ENCODE measurements at places on chromosomes 2 and 18.

GRCh38 chr2:148483665-148484064 is 160.9 kb upstream of the EPC2 start:
- no peak for DNase-seq

GRCh38 chr18:77016936-77017335 is 115.6 kb downstream of the MBP start:
- no peak for DNase-seq

DNA sequence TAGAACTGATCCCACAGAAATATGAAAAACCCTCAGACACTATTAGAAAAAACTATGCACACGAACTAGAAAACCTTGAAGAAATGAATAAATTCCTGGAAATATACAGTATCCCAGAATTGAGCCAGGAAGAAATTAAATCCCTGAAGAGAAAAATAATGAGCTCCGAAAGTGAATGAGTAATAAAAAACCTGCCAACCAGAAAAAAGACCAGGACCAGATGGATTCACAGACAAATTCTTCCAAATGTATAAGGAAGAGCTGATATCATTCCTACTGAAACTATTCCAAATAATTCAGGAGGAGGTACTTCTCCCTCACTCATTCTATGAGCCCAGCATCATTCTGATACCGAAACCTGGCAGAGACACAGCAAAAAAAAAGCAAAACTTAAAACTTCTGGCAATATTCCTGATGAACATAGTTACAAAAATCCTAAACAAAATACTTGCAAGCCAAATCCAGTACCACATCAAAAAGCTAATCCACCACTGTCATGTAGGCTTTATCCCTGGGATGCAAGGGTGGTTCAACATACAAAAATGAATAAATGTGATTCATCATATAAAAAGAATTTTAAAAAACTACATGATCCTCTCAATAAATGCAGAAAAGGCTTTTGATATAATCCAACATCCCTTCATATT is 1397.6 kb upstream of the DDX18 start:
- no peak for DNase-seq

- no peak for DNase-seq
These were observed 40.1 kb downstream of the NDUFAF7 start for GRCh38 chr2:37271376-37272067.

DNA sequence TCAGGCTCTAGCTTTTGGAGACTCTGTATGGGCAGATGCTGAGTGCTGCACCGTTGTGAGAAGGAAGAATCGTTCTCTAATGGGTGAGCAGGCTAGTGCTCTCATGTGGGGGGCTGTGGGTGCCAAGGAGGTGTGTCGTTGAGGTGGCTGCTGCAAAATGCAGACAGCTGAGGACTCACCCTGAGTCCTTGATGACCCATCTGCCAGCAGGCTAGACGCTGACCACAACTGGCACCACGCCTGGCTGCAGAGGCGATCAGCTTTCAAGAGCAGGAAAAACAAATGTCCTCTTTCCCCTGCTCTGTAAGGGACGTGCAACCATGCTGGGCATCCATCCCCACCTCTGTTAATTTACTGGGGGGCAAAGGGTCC is 48.2 kb downstream of the HAUS1 start:
- DNase-seq = no peak

DNA sequence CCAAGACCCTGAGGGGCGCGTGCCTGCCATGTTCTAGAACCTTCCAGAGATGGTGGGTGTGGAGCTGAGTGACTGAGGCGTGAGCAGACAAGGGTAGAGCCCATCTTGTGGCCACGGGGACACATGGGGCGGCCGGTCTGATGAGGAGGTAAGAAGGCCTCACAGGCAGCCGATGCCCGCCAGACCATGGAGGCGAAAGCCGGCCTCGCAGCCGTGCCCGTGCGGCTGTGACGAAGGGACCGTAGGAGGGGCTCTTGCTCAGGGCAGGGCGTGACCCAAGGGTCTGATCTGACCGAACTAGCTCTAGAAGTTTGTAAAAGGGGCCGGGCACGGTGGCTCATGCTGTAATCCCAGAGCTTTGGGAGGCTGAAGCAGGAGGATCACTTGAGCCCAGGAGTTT is 19.6 kb downstream of the D2HGDH start:
- DNase-seq = no peak

GRCh38 chr2:120338015-120338414 is 7.9 kb upstream of the INHBB start:
- DNase-seq = no peak

DNA sequence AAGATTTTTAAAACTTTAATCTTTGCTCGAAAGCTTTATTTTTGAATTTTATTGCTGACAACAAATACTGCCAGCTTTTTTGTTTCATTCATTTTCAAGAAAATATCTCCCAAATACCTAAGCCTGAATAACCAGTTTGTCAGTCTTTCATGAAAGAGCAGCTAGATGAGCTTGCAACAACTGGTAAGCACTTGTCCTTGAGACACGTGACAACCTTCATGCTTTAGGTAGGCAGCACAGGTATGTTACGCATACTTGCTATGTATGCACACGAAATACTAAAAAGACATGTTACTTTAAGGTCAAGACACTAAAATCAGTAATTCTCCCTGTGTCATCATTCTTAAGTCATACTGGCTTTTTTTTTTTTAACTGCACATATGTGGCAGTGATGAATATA is 12.3 kb downstream of the CEBPZ start:
- DNase-seq = no peak

DNA sequence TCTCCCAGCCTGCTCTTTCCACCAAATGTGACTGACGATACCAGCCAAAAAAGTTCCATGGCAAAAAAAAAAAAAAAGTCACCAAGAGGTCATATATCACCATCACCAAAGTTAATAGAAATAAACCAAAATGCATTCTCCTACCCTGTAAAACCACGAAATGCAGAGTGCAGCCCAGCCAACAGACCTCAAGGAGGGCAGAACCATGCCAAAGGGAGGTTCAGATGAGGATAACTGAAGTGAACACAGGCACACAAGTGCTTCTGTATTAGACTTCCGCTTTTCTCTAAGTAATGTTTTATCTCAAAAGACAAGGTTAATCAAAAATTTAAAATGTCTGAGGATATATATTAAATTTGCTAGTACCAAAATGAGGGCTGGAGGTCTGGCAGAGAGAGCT is 5.5 kb downstream of the SERPINE2 start:
- no peak for DNase-seq

- DNase-seq = no peak
These were observed 13.0 kb downstream of the XDH start for GRCh38 chr2:31401580-31401979.

GRCh38 chr2:111251711-111252110 is 131.0 kb downstream of the BCL2L11 start:
- no peak for DNase-seq

GRCh38 chr18:55351241-55351691 is 236.7 kb downstream of the TCF4 start:
- DNase-seq = no peak

DNA sequence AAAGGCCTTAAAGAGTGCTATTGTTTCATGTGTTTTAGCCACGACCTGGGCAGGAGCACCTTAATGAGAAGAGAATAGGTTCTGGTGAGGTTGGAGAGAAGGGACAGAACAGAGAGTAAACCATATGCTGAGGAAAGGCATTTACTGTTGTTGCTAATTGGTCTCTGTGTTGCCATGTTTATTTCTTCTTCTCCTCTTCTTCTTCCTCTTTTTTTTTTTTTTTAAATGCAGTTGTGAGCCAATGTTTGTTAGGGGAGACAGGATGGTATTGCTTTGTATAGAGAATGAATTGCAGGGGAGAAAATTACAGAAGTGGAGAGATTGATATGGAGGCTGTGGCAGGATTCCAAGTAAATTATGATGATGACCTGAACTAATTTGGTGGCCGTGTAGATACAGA is 2.6 kb downstream of the SCN9A start:
- DNase-seq = no peak

DNA sequence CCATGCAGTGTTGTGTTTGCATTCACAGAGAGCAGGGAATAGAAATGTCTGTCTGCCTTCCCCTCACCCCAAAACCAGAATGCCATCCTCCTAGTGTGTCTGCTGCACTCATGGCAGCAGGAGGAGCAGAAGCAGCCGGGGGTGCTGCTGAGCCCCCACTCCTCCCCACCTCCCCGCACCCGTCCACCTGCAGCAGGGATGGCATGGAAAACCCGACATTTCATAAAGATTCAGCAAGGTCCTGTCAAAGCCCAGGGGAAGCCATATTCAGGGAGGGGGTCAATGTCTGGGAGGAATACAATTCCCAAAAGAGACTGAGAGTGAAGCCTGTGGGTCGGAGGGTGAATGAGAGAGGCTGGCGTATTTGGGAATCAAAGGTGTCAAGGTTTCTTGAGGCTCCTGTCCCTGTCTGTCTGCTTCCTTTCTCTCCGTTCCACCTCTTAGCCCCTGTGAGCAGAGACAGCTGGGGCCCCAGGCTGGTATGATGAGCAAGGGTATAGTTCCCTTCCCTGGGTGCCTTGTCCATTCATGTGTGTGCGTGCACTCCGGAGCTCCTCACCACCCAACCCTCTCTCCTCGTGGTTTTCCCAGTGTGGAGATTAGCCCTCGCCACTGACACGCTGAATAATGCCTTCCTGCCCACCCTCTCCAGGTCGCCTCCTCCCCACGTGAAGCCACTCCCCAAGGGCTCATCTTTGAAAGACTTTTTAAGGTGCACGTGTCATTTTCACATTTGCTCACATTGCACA is 133.5 kb upstream of the ZNF236 start:
- no peak for DNase-seq

- no peak for DNase-seq
These were observed 697.0 kb upstream of the ID2 start for GRCh38 chr2:7984693-7985353.

DNA sequence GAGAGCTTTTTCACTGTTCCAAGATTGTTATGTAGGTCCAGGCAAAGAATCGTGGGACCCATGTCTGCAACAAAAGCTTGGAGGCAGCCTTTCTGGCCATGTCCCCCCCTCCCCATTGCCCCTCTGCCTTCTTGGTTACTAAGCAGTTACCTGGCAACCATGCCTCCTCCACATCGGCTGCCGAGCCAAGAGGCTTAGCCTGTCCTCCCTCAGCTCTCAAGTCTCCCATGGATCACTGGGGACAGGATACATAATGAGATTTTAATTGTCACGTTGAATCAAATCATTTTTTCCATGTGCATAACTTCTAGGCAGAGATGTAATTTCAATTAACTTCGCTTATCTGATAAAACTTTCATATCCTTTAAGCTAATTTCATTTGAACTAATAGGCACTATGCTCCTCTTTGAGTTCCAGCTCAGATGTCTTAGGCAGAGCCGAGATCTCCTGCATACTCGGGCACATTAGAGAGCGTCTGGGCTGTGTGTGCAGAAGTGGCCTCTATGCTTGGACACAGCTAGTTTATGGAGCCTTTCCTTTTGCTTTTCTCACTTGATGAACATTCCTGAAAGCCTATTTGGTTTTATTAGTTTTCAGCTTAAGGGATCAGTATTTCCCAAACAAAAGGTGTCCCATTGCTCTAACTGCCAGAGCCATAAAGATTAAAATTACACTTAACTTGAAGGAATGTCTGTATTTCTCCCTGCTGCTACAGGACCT is 80.7 kb downstream of the LYPD1 start:
- no peak for DNase-seq

- DNase-seq = no peak
These were observed 99.5 kb downstream of the USP40 start for GRCh38 chr2:233466991-233467603.

- peak; percentile 17 for DNase-seq
These were observed 7.6 kb downstream of the GPR17 start for GRCh38 chr2:127653421-127654083.

DNA sequence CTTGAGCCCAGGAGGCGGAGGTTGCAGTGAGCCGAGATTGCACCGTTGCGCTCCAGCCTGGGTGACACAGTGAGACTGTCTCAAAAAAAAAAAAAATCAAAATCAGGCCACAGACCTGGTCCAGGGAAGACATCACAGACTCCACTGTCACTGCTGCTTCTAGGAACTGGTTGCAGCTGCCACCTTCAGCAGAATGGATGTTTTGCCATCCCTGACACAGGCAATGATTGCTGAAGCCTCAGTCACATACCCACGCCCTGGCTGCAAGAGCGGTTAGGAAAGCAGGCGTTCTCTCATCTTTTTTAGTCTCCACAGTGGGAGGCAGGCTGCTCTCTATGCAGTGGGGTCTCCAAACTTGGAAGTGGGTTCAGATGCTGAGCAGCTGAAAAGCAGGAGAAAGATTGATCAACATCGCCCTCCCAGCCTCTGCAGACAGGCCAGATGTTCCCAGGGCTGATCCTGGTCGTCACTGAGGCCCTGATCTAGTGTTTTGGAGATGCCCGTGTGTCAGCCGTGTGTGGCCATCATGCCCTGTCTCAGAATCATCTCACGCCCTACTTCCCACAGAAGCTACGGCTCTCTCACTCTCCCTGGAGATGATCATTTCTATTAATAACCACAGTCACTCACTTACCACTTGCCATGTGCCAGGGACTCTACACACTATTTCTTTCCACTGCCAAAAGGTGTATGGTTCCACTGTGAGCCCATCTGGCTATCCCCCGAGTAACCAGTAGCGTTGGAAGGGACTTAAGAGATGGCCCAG is 91.8 kb downstream of the PLB1 start:
- no peak for DNase-seq

DNA sequence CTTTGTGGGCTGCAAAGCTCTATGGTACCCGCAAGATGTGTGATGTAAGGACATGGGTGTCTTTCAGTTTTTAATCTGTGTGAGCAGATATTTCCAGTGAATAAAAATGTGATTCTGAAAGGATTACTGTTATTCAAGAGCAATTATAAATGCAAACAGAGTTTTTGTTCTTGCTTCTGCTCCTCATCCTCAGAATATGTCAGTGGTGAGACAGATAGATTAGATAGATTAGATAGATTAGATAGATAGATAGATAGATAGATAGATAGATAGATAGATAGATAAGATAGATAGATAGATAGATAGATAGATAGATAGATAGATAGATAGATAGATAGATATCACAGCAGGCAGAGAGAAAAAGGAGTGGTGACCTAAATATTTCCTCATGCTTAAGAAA is 142.6 kb downstream of the RTN4 start:
- no peak for DNase-seq

DNA sequence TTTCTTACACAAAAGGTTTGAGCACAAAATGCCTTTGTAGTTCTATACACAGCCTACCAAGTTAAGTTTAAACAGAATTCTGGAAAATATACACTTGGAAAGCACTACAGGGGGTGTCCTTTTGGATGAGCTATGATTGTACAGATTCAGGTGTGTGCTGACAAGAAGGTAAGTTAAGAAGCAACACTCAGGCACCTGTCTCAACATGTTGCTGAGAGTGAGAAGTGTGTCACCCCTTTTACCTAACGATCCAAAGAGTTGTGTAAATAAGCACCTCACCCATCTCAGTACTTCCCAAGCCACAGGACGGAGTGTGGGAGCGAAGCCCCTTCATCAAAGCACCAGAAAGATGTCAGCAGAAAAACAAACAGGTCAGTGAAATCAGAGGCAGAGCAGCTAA is 109.5 kb upstream of the DAPL1 start:
- no peak for DNase-seq

- DNase-seq = no peak
These were observed 6.4 kb upstream of the IGFBP2 start for GRCh38 chr2:216626875-216627245.

All from CD8-positive, alpha-beta memory T cell (primary cell).